Left ventricle myocardium superior (tissue), 1 donor: ENCODE measurements at places on chromosomes 2 and 18.
A peak's percentile ranks its signal among the peaks of the same experiment; 100 is the strongest.

GRCh38 chr2:72367530-72368225, 220.0 kb upstream of the CYP26B1 start:
- DNase-seq: peak; percentile 51

GRCh38 chr2:88019985-88020384, 3.6 kb upstream of the RNU2-63P start:
- DNase-seq: no peak

- peak; percentile 76 for DNase-seq
Observed at GRCh38 chr2:33215299-33215698, 261.1 kb upstream of the RASGRP3 start.

DNA sequence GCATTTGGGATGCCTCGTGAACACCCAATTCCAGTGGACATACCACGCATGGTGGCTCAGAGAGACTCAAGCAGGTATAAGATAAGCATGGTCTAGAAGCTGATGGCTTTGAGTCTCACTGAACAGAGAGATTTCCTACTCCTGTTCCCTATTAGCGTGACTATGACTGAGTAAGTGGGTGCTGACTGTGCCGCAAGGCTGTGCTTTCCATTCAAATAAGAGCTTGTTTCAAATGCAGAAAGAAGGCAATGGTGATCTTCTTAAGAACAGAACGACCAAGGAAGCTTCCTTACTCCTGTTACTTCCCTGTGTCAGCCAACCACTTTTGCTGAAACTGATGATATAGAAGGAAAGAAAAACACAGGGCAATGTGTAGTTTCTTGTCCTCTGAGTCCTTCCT, 63.5 kb upstream of the IGFBP2 start:
- DNase-seq: no peak

DNA sequence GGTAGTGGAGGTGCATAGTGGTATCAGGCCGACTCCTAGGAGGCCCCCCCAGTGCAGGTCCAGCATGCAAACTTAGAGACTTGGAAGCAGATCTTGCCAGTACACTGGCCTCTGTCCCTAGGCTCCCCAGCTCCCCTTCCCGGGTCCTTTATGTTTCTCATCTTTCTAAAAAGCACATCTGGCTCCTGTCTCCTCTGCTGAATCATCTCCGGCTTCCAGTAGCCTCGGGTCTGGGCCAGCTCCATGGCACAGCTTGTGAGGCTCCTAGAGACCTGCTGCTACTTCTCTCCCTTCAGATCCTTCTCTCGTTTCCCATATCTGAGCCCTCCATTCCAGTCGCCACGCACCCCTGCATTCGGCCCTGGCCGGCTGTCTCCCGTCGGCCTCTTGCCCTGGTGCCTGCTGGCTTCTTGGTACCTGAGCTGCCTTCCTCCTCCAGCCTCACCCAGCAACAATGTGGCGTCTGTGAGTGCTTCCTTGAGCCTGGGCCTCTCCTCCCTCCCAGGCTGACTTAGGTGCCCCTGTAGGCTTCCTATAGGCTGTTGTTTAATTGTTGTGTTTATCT, 6.6 kb downstream of the TRAF3IP1 start:
- no peak for DNase-seq

DNA sequence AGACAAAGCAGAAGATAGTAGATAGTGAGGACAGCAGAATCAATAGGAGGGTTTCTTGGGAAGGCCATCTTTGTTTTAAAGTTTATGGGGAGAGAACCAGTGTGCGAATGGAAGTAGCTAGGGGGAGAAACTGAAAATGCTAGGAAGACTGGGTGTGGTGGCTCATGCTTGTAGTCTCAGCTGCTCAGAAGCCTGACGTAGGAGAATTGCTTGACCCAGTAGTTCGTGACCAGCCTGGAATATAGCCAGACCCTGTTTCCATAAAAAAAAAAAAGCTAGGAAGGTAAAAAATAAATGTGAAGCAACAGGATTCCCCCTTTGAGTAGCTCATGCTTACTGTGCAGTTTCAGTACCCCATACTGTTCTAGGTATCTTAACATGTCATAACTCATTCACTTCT, 19.2 kb upstream of the DRC1 start:
- no peak for DNase-seq

DNA sequence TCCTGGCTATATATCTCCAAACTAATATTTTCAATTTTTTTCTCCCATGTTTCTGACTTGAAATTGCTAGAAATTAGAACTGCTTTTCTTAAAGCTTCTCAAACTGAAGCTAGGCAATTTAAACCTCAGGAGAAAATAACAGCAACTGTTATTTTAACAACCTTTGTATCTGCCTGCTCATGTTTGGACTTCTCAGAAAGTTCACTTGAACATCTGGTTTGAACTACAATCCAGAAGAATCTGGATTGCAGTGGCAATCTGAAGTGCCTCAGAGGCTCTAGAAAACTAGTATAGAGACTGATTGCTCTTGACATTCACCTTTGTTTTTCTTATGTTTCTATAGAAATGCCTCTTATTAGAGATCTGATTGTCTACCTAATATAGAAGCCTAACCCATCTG, 64.1 kb downstream of the STAT4 start:
- no peak for DNase-seq

- peak; percentile 86 for DNase-seq
Observed at GRCh38 chr2:38076152-38076709, 280 bp upstream of the CYP1B1 start.

- no peak for DNase-seq
Observed at GRCh38 chr18:3148930-3149535, 70.7 kb downstream of the MYOM1 start.

DNA sequence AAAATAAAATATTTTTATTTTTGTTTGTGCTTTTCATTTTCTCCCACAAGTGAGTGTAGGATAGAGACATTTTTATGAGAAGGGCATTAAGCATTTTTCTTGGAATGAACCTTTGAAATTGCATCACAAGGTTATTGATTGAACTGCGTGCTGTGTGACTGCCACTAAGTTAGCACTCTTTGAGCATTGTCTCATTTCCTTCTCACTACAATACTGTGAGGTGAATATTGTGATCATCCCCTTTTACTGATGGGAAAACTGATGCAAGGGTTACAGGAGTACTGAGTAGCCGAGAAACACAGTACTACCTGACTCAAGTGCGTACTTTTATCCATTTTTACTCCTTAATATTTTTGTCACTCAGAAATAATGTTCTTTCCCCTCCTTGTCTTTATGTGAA, 2.0 kb downstream of the NBEAL1 start:
- DNase-seq: no peak

GRCh38 chr2:176193048-176193447, 4.6 kb downstream of the HOXD1 start:
- no peak for DNase-seq

DNA sequence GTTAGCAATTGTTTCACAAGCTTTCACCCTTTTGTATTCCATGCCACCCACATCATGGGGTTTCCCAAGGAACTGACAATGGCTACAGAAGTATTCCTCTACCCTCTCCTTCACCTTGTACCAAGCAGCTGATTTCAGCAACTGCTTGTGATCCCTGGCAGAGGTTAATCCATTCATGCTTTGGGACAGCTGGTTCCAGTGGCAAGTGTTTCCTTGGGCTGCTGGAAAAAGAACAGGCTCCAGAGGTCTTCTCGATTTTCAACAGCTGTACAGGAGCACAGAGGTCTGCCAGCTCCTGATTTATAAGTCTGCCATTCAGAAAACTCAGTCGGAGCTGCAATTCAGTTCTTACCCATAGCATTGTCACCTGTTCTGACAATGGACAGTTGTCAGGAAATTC, 239.2 kb upstream of the CWC22 start:
- no peak for DNase-seq

DNA sequence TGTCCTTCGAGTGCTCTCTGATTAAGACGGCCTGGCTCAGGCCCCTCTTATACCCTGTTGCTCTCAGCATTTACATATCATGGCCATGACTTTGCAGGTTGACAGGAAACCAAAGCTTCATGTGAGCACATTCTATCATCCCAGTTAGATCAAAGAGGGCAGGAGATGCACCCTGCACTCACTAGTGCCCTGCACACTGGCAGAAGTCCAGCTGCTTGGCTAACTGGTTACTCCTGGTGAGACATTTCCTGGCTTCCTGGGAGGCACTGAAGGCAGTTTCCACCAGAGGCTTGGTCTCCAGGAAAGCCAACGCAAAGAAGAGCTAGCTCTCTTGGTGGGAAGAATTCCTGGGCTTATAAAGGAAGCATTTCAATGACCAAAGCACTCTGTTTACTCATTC, 66.3 kb downstream of the LIPG start:
- DNase-seq: no peak

DNA sequence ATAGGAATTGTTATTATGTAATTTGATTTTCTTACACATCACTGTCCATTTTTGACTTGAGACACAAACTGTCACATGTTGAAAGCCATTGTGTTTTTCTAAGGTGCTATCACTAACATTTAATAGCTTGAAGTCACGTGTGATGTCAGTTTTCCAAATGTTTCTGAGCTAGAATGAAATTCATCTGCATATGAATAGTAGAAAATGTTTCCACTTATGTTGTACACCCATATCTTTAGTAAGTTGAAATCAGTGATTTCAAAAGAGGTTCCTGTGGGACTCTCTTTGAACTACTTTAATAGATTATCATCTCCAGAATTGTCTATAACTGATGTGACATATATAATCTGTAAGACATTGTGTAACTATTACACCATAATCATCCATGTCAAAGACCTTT, 27.8 kb downstream of the ABCG5 start:
- DNase-seq: no peak

GRCh38 chr2:99593692-99594427, 104.0 kb upstream of the REV1 start:
- no peak for DNase-seq

DNA sequence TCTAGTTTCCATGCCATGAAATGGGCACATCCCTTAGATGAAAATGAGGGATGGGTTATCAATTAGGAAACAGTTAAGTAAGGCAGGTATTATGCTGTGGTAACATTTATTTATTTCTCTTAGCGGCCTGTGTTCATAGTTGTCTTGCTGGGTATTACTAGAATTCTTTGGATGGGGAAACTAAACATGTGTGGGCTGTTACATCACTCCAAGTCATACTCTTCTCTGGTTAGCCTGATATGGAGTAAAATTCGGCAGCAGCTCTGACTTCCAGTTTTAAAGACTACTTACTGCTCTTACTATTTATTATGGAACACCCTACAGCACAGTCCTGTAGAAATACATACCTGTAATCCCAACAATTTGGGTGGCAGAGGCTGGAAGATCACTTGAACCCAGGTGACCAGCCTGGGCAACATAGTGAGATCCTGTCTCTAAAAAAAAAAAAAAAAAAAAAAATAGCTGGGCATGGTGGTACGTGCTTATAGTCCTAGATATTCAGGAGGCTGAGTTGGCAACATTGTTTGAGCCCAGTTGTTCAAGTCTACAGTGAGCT, 33.1 kb upstream of the RASGRP3 start:
- no peak for DNase-seq

DNA sequence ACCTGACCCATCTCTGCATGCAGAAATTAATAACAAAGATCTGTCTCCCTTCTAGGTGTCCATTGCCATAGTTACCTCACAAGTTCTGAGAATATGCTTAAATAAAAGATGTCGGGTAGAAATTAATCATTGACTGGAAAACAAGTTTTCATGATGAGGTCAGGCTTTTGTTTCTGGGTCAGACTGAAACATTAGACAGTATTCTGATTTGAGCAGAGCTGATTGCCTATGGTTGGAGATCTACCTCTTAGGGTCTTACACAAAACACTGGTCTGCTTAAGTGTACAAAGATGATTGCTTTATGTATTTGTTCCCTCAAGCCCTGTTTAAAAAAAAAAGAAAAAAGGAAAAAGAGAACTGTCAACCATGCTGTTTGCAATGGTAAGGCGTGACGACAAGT, 956.4 kb downstream of the CPS1 start:
- DNase-seq: no peak

GRCh38 chr2:10120877-10121574, 1.5 kb upstream of the RRM2 start:
- no peak for DNase-seq

DNA sequence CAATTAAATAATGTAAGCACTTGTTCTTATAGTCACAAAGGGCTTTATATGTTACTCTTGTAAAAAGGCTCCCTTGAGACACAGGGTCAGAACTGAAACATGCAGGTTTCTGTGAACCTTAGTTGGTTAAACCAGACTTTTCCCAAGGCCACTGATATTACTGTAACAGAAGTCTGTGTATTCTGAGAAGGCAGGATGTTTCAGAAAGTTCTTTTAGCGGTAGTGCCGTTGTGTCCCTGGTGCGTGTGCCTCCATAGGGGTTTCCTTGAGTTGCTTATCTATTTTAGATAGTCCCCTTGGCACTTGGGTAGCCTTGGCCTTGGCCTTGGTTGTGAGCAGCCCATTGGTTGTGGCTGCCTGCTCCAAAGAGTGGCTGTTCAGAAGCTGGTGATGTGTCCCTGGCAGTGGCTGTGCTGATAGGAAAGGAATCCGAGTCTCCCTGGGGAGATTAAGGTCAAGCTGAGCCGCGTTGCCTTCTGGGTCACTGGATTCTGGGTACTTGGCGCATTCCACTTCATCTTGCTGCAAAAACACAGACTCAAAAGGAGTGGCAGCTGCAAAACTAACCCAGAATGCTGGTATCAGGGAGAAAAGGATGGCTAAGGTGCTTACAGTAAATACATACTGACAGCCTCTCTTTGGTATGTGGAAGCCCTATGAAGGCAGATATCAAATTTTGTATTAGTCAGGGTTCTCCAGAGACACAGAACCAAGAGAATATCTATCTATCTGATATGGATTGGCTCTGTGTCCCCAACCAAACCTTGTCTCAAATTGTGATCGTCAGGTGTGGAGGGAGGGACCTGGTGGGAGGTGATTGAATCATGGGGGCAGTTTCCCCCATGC, 69.7 kb downstream of the FHOD3 start:
- peak; percentile 82 for DNase-seq

GRCh38 chr2:942775-943460, 7.7 kb upstream of the SNTG2 start:
- DNase-seq: no peak

DNA sequence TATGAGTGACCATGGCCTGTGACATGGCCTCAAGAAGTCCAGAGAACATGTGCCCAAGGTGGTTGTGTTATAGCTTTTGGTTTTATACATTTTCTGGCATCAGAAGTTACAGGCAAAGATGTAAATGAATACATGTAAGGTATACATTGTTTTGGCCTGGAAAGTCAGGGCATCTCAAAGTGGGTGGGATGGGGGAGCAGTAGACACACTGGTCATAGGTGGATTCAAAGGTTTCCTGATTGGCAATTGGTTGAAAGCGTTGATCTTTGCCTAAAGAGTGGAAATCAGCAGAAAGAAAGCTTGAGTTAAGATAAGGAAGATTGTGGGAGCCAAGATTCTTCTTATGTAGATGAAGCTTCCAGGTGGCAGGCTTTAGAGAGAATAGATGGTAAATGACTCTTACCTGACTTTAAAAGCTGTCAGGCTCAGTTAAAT, 62.1 kb upstream of the DYNAP start:
- no peak for DNase-seq

DNA sequence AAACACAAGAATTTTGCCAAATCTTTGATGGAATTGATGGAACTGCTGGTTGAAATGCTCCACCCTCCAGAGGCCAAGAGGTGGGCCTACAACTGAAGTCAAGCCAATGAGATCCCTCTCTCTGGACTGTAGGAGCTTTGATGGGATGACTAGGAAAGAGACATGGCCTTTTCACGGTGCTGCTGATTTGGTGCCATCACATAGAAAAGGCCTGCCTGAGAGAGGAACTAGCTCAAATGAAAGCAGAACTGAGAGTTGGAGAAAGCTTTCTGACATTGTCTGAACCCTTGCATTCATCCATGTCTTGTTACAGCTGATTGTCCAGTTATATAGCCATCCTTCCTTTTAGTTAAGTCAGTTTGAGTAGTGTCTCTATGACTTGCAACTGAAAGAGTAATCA, 283.8 kb upstream of the LYPD1 start:
- DNase-seq: no peak

- no peak for DNase-seq
Observed at GRCh38 chr18:34707670-34708069, 2.4 kb upstream of the DTNA start.
